ENCODE measurements at places on chromosomes 3 and 15.

GRCh38 chr15:57609805-57610529, 18.3 kb downstream of the MYZAP start:
- DNase-seq, result no peak

GRCh38 chr15:89630260-89630659, 25.0 kb downstream of the KIF7 start:
- no peak for DNase-seq

DNA sequence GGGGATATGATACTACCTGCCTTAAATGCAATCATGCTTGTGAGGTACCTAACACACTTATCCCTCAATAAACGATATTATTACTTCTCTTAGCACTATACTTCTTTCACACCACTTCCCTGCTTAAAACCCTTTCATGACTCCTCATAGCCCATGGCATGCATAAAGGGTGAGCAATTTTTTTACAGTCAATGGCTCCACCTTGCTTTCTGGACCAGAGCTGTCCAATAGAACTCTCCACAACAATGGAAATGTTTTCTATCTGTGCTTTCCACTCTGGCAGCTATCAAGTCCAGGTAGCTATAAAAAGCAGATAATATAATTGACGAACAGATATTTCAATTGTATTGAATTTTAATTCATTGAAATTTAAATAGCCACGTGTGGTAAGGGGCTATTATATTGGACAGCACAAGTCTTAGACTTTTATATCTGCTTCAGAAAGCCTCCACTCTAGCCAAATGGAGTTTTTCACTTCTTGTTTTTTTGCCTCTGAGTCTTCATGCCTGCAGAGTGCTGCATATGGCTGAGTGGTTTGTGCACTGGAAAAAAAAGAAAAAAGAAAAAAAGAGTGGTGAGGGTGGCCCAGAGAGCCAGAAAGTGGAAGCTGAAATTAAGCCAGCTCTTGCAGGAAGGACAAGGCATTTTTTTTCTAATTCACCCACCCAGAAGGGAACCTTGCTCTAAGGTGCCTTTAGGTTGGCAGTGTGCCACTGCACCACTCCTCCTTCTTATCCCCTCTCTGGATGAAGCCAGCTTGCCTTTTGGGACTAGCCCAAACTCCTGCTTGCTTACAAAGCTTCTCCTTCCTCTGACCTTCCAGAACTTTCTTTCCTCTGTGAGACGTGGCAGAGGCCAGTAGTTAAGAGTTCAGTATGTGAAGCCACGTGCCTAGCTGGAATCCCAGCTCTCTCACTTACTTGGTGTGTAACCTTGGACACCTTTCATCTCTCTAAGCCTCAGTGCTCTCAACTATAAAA, 239.0 kb upstream of the LRTM1 start:
- no peak for DNase-seq

GRCh38 chr3:73136941-73137340, 75.5 kb downstream of the EBLN2 start:
- no peak for DNase-seq

DNA sequence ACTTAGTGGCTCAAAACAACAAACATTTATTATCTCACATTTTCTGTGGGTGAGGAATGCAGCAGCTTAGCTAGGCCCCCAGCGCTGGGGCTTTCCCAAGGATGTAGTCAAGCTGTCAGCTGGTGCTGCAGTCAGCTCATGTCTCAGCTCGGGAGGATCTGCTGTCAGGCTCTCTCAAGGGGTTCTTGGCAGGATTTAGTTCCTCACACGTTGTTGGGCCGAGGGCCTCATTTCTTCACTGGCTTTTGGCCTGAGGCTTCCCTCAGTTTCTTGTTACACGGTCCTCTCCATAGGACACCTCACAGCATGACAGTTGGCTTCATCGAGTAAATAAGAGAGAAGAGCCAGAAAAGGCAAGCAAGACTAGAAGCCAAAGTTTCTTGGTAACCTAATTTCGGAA, 13.7 kb upstream of the U2SURP start:
- no peak for DNase-seq

DNA sequence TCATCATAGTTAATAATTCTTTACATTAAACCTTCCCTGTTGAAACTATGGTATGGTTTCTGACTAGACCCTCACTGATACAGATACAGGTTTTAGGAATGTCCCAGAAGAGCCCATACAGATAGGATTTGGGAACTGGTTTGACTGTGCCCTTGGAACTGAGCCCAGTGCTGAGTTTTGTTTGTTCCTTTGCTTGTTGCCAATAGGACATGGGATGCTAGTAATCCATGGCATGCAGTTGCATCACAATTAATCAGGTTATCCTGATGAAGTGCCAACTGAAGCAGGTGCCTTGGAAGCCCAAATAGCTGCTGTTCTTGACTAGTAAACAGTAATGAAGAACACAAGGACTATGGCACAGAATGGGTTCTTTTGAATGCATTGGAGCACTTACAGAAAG, 230.6 kb downstream of the NEK10 start:
- DNase-seq, result no peak

DNA sequence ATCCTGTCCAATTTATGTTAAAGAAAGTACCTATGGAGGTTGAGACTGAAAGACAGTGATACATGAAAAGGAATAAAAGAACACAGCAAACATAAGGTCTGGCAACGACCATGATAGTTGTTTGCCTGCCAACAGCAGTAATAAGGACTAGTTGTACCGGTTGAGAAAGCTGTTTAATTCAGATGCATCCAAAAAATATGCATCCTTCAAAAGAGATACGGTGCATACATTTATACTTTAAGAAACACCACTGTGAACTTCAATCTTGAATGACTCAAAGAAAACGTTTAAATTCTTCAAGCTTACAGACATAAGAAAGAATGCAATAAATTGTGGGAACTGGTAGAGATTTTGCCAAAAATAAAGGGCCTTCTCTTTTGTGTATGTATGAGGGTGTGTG, 492.1 kb downstream of the NLGN1 start:
- DNase-seq, result no peak

GRCh38 chr15:84782346-84782745, 34.0 kb downstream of the ZNF592 start:
- DNase-seq, result no peak

GRCh38 chr15:57902155-57902554, 163.4 kb downstream of the ALDH1A2 start:
- DNase-seq, result no peak

DNA sequence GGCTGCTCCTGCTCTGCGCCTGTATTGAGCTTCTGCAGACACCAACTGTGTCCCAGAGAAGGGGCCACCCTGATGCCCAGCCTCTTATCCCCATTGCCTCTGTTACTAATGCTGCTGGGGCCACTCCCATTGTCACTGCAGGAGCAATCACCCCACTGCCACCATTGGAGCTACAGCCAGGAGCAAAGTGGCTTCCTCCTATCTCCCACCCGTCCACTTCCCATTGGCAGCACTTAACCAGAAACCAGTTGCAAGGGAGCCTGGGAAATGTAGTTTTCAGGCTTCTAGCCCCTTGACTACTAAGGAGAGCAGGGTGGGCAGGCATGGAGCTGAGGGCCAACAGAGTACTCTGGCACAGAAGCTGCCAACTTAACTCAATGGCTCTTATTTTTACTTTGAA, 55.9 kb upstream of the KLF13 start:
- no peak for DNase-seq

GRCh38 chr3:175932586-175932985, 1073.5 kb downstream of the NAALADL2 start:
- no peak for DNase-seq

DNA sequence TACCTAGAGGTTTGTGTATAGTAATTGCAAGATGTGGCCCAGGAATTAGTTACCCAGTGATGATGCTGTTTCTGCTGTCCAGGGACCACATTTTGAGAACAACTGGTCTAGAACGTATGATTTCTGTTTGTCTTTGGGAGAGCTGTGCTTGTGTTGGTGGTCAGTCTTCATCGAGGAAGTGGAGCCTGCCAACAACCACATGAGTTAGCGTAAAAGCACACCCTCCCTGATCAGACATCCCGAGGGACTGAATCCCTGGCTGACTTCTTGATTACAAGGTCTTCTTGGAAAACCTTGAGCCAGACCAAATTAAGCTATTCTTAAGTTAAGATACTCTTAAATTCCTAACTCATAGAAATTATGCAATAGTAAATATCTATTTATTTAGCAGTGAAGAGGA, 81.7 kb upstream of the ZPLD1 start:
- no peak for DNase-seq

DNA sequence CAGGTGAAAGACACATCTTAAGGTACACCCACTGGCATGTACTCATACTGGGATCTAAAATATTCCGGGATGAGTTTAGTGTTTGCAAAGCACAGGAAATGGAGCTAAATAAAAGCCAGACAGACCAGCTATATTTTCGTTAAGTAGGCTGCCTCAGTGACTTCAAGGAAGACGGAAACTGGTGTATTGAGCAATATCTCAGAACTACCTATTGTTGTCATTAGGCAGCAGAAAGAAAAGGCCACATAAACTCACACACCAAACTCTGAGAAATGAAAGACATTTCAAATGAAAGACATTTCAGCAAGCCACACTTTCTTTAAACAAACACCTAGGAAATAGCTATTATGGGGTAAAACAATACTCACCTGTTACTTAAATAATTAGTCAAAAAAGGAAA, 761.7 kb upstream of the SEMA6D start:
- no peak for DNase-seq
